ENCODE measurements at places on chromosomes 5 and 9. TPM values are rescaled to one million over a fixed set of nuclear protein-coding genes. Genes with fewer than 3 reads are reported as not detected.

RASGEF1C gene
- not detected for total RNA-seq

GRCh38 chr9:107249131-107249533 lies 33.9 kb upstream of the RAD23B start:
- peaks cover 24% of the 10 kb centered on the region for H3K4me1 ChIP-seq
- H3K27me3 ChIP-seq = no peaks in the 10 kb centered on the region
- H3K4me3 ChIP-seq = no peak overlapping the region
- H3K27ac ChIP-seq = peak overlapping the region; percentile 80
- DNase-seq = peak; percentile 46
- H3K36me3 ChIP-seq = no peaks in the 10 kb centered on the region

DNA sequence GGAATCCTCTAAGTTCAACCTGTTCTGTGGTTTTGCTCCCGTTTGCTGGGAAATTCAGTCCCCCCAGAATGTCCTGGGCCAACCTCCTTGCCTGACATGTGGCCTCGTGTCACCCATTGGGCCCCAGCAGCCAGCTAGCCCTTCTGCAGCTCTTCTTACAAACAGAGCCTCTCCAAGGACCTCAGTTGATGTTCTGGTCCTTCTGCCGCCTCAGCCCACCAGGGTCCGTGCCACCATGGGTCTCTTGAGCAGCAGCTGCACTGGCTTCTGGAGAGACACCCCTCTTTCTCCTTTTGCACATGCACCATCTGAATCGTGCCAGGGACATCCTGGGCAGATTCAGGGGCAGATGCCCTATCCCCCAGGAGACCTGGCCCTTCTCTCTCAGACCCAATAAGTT lies 85.0 kb downstream of the LMX1B start:
- no peak for DNase-seq
- H3K27me3 ChIP-seq = peaks cover 48% of the 10 kb centered on the region
- no peak overlapping the region for H3K27ac ChIP-seq
- no peaks in the 10 kb centered on the region for H3K4me1 ChIP-seq

DNA sequence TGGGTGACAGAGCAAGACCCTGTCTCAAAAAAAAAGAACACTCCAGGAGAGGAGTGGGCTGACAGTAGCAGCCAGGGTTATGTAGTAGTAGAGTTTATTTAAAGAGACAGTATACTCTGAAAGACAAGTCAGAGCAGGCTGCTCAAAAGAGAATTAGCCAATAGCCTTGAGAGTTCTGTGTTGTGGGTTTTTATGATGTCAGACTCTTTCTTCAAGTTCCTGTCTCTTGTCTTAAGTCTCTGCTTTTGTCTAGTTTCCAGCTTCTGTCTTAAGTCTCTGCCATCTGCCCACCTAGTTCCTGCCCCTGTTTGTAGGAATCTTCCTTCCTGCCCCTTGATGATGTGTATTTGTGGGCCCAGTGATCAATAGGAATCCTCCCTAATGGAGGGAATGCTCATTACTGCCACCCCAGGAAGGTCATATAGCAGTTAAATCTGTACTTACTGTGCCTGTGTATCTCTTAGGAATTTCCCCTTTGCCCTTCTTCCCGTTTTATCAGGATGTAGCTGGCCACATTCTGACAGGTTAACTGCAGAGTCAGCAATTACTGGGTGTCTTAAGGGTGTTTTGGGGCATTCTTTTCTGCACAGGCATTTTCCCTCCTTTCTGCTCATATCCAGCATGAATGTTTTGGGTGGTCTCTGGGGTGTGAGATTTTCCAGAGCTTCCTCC lies 580.5 kb upstream of the SGCD start:
- no peak overlapping the region for H3K4me3 ChIP-seq
- H3K27me3 ChIP-seq = no peaks in the 10 kb centered on the region
- H3K4me1 ChIP-seq = no peaks in the 10 kb centered on the region

GRCh38 chr9:90881648-90882047 lies 80.0 kb downstream of the SYK start:
- no peak overlapping the region for H3K4me3 ChIP-seq
- H3K4me1 ChIP-seq = no peaks in the 10 kb centered on the region
- peaks cover 11% of the 10 kb centered on the region for H3K27me3 ChIP-seq
- DNase-seq = no peak
- H3K36me3 ChIP-seq = no peaks in the 10 kb centered on the region

GRCh38 chr5:119166026-119166425 lies 95.1 kb downstream of the DMXL1 start:
- H3K4me3 ChIP-seq = no peak overlapping the region
- no peak overlapping the region for H3K27ac ChIP-seq
- DNase-seq = no peak
- peaks cover 3% of the 10 kb centered on the region for H3K4me1 ChIP-seq
- H3K36me3 ChIP-seq = peaks cover 5% of the 10 kb centered on the region
- H3K27me3 ChIP-seq = no peaks in the 10 kb centered on the region

GRCh38 chr9:92965759-92966517 lies 18.6 kb downstream of the FGD3 start:
- H3K36me3 ChIP-seq = no peaks in the 10 kb centered on the region
- peaks cover 4% of the 10 kb centered on the region for H3K27me3 ChIP-seq
- H3K27ac ChIP-seq = no peak overlapping the region
- no peak for DNase-seq
- H3K4me3 ChIP-seq = no peak overlapping the region
- no peaks in the 10 kb centered on the region for H3K4me1 ChIP-seq
